ENCODE measurements at places on chromosomes 6 and 20.

GRCh38 chr20:24630486-24631172 lies 161.2 kb downstream of the SYNDIG1 start:
- DNase-seq: no peak

DNA sequence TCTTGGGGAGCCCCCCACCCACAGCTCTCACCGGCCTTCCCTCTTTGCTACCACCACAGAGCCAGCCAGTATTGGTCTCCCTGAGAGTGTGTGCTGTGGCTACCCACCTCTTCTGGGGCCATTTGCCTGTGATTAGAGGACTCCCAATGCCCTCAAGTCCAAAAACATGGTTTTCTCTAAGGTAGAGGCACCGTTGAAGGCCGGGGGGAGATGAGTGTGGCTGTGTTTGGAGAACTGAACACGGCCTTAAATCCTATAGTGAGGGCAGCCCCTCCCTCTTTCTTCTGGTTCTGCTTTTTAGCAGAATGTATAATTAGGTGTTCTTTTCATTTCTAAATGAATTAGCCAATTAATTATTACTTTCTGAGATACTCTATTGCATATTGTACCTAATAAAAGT lies 2.5 kb downstream of the CCR6 start:
- DNase-seq: no peak

DNA sequence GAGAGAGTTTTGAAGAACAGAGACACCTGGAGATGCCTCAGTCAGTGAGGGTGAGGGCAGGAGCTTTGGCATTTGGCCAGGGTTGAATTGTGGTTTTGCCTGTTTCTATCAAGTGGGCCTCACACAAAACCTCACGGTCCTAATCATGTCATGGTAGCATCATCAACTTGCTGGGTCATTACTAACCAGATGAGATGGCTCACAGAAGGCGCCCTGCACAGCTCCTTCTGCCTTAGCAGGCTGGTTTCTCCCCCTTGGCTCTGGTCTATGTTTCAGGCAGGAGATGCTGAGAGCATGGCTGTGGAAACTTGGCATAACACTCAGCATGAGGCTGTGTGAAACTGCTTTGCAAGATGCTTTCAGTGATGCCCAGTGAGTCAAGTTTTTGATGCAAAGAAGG lies 99.3 kb downstream of the LRRC1 start:
- DNase-seq: peak; percentile 48

GRCh38 chr20:19901226-19901625 lies 115.9 kb upstream of the NAA20 start:
- no peak for DNase-seq

DNA sequence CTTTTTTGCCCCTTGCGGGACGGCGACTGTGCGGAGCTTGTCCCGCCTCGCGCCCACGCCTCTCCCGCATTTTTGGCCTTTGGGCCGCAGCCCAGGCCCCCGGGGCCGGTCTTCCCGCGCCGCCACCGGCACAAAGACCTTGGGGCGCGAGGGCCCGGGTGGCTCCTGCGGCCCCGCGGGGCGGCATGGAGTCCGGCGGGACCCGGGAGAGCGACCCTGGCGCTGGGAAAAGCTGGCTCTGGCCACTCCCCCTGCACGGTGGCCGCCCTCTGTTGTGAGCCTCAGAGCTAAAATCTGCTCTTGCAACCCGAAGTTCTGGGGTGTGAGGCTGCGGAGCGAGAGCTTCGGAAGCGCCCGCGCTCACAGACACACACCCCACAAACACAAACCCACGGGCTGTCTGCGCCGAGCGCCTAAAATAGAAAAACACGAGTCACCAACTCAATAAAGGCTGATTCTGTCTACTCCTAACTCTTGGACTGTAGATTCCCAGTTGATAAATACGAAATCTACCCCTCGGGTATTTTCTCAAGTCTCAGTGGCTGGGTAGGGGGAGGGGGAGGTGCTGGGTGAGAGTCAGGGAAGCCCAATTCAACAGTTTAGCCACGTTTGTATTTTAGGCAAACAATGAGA lies 496 bp upstream of the BEND3 start:
- DNase-seq: peak; percentile 51

GRCh38 chr6:68043122-68043398 lies 592.0 kb upstream of the ADGRB3 start:
- no peak for DNase-seq

DNA sequence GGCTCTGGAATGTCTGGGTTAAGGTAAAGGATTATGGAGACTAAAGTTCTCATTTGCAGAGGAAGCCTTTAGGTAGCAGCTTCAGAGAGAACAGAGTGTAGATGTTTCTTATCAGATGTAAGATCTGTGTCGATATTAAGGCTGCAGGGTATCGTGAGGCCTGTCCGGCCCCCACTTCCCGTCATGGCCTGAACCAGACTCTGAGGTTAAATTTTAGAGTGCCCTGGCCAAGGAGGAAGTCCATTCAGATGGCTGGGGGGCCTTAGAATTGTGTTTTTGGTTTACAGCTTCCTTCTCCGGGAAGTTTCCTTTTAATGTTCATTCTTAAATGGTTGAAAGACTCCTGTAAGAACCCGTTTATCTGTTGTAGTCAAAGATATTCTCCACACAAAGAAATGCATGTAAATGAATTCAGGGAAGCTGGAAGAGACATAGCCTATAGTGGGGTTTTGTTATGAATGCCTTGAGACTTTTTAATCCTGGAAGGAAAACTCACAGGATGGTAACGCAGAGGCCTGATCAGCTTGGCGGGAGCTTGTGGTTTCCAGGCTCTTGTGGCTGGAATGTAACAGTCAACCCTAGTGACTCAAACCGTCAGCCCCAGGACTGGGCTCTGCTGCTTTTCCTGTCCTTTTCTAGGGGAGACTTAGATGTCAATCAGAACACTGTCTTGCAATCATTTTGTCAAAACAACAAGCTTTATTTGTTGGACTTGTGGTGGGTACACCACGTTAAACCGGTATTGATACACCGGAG lies 34.7 kb downstream of the KIF25 start:
- no peak for DNase-seq

DNA sequence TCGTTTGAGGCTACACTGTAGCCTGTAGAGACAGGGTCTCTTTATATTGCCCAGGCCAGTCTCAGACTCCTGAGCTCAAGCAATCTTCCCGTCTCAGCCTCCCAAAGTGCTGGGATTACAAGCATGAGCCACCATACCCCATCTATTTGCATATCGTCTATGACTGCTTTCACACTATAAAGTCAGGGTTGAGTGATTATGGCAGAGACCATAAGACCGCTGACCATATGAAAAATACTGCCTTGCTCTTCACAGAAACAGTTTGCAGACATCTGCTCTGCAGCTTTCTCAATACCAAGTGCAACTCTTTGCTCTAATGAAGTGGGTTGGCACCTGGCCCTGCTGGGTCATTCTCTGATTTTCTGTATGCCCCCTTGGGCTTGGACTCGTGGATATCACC lies 79.5 kb upstream of the PAK5 start:
- no peak for DNase-seq

- peak; percentile 77 for DNase-seq
These were observed 19.2 kb downstream of the PRND start for GRCh38 chr20:4740774-4741431.

DNA sequence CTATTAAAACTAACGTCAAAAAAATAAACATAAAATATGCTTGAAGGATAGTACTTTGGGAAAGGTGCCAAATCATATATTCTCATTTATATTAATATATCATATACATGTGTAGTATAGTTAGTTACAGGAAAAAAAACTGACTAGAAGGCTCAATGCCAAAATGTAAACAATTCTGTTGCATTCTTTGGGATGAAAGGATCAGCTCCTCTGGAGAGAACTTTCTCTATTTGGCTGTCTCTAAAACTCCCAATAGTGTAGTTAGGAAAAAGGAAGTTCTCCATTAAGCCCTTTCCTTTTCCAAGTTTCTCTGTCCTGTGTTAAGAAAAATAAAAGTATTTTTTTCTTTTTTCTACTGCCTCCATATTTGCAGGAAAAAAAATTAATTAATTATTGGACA lies 86.5 kb upstream of the BTN3A2 start:
- no peak for DNase-seq

- DNase-seq: no peak
These were observed 164.1 kb upstream of the ECI2 start for GRCh38 chr6:4299476-4299875.

DNA sequence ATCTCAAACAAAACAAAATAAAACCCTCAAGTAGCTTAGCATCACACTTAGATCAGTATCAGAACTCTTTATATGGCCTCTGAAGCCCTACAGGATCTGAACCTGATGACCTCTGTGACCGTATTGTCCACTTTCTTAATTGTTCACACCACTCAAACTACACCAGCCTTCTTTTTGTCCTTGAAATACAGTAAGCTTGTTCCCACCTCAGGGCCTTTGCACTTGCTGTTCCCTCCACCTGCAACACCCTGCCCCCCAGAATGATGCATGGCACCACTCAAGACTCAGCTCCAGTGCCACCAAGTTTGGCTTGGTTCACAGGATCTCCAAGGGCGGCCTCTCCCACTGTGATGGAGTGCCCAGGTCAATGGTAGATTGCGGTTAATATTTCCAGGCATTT lies 25.7 kb downstream of the CPNE5 start:
- DNase-seq: no peak

GRCh38 chr20:42945234-42945994 lies 244.3 kb downstream of the PTPRT start:
- DNase-seq: no peak

DNA sequence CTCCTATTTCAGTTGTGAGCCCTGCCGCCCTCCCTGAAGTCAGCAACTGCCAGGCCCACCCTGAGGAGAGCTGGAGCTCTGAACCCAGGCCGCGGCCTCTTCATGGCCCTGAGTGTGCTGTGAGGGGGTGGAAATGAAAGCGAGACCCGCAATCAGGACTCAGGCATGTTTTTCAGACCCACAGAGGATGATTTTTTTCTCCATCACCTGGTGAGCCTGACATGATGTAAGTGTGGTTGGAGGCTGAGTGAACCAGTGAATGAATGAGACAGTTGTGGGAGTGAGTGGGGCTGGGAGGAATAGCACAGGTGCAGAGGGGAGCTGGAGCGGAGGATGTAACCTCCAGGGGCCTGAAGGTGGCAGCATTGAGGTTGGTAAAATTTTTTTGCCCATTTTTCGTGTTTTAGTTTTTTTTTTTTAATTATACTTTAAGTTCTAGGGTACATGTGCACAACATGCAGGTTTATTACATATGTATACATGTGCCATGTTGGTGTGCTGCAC lies 18.3 kb downstream of the RAET1L start:
- peak; percentile 57 for DNase-seq

GRCh38 chr20:58883241-58883691 lies 30.8 kb downstream of the GNAS start:
- DNase-seq: no peak

DNA sequence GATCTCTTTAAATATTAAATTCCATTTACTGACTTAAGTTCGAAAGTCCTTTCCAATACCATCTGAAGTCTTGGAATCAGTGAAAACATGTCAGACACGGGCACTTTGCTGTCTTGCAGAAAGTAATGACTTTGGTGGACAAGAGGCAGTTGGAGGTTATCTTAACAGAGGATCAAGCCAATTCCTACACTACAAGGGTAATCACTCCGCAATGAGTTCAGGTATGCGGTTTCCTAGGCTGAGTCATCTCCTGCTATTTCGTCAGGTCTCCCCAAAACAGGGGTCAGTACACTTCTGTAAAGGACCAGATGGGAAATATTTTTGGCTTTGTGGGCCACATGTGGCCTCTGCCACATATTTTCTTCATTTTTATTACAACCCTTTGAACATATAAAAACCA lies 656.6 kb downstream of the KIF16B start:
- DNase-seq: no peak

GRCh38 chr6:94144807-94145206 lies 725.4 kb upstream of the EPHA7 start:
- no peak for DNase-seq

DNA sequence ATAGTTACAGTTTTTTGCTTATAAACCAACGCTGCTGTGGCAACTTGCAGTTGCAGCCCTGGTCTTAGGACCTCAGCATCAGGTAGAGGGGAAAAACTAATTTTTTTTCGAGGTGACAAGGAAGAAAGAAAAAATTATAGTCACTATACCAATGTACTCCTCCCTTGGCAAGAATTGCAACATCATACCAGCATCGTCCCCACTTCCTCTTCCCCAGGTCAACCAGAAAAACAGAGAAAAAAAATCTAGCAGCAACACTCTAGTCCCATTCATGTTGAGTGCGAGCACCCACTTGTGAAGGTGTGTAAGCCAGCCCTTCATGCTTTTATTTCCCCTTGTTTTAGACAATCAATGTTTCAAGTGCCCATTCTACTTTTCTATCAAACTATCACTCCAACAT lies 13.1 kb upstream of the DCBLD1 start:
- no peak for DNase-seq

- no peak for DNase-seq
These were observed 403.9 kb upstream of the JARID2 start for GRCh38 chr6:14841901-14842421.

GRCh38 chr6:15475872-15476271 lies 187.0 kb downstream of the DTNBP1 start:
- DNase-seq: no peak

DNA sequence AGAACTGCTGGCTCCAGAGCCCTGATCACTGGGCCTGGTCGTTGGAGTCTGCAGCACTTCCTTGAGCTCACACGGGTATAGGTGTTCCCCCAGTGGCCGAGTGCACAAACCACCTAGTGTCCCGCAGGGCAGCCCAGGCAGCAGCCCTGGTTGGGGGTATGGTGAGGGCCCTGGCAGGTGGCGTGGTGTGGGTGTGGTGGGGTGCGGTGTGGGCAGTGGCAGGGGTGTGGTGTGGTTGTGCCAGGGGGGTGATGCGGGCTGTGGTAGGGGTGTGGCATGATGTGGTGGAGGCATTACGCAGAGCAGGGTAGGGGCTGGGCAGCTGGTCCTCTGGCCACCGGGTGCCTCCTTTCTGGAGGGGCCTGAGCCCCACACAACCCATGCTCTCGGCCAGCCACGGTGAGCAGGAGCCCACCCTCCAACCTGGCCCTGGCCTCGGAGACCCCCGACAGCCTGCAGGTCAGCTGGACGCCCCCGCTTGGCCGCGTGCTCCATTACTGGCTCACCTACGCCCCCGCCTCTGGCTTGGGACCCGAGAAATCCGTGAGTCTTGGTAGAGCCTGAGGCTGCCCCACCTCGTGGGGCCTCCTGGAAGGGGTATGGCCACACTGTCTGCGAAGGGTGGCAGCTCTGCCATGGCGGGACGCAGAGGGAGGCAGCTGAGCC lies 20.5 kb downstream of the COL20A1 start:
- no peak for DNase-seq

- DNase-seq: no peak
These were observed 60.2 kb downstream of the CTCFL start for GRCh38 chr20:57464642-57465211.

DNA sequence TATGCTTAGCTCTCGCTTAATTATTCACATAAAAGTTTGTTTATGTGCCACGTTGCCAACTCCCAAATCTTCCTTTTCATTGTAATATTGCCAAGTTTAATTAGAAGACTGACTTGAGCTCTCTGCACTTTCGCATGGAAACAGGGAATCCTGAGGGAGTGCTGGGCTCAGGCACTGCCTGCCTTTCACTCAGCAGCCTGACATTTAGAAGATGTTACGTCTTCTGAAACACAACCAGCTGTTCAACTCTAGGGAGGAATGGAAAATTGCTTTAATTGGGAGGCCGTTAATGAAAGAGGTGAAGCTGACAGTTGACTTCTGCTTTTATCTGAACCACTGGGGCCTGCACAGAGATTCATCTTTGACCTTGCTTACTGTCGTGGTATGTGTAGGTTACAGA lies 77.4 kb upstream of the MTHFD1L start:
- DNase-seq: no peak
